ENCODE measurements at places on chromosomes 6 and 20. TPM values are rescaled to one million over a fixed set of nuclear protein-coding genes. Genes with fewer than 3 reads are reported as not detected.

PPP1R16B gene
- total RNA-seq: 0.41 TPM

F13A1 gene
- total RNA-seq: 10.1 TPM

- no peak for DNase-seq
Observed at GRCh38 chr6:3449750-3450305, 7.0 kb downstream of the SLC22A23 start.

GRCh38 chr6:130779658-130780033, 47.6 kb upstream of the SMLR1 start:
- no peak for DNase-seq

TNNC2 gene
- not detected for total RNA-seq

- no peak for DNase-seq
Observed at GRCh38 chr6:137493218-137494038, 766 bp downstream of the OLIG3 start.

DNA sequence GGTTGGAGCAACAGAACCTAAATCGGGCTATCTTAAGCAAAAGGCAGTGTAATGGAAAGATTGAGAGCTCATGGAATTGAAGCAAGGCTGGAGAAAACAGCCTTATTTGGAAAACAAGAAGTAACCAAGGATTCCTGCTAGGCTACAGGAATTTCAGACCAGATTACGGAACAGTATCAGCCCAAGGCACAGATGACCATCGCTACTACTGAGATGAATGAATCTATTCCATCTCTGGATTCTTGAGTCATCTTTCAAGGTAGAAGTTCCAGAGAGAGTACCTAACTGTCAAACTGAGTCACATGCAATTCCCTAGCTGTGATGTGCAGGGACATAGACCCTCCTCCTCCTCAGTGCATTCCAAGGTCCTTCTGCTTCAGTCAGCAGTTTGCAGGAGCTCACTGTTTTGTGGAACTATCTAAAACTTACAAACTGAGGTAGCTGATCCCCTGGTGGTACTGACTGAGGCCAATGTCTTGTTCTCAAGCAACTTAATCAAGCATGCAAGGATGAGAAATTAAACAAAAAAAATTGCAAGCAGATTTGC, 62.0 kb upstream of the SMLR1 start:
- no peak for DNase-seq

GRCh38 chr6:85640821-85641220, 1.9 kb downstream of the SYNCRIP start:
- DNase-seq: no peak

DNAJC5 gene
- 64.6 TPM for total RNA-seq

DNA sequence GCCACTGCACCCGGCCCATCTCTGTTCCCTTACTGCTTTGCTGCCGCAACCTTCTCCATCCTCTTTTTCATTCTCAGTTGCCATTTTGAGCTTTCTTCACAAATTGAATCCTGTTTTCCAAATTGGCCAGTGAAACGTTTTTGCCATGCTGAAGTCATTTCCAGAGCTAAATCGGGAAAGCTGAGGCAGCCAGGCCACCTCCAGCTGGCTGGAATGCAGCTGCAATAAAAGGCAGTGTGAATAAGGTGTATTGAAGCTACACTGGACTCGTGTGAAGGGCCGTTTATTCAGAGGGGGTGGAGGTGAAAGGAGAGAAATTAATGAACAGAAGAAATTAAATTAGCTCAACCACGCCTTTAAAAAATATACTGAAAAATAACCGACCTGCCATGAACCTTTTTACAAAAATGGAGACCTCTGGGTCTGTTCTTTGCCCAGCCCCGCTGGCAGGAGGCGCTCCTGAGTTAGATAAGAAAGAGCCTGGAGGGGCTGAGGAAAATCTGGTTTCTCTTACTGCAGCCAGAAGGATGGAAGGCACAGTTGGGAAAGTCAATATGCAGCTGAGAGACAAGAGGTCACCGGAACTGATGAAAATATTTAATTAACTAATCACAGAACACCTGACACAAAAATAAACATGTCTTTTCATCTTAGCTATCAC, 283.9 kb downstream of the FOXC1 start:
- no peak for DNase-seq

- no peak for DNase-seq
Observed at GRCh38 chr20:60467771-60468170, 509.5 kb downstream of the CDH26 start.

GRCh38 chr20:36792422-36792821, 18.9 kb upstream of the DSN1 start:
- DNase-seq: peak; percentile 69

GRCh38 chr6:21536280-21536766, 57.2 kb upstream of the SOX4 start:
- DNase-seq: no peak

GRCh38 chr6:26240157-26241032, 124.6 kb upstream of the BTN3A2 start:
- peak; percentile 79 for DNase-seq

ITPR3 gene
- total RNA-seq: 17.7 TPM

DNA sequence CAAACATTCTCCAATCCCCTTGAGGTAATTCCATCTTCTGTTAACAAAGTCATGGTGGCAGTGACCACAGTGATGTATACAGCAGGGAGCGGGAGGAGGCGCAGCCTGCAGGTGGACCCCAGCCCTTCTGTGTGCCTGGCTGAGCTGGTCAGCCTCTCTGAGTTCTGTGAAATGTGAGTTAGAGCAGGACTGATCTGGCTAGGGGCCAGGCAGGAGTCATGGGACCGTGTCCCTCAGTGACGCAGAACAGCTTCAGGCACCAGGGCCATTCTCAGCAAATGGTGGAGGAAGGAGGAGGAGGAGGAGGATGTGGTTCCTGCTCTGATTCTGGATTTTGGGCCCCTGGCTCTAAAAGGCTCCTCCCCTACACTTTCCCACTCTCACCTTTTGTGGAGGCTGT, 6.9 kb downstream of the PHACTR3 start:
- DNase-seq: no peak

GRCh38 chr6:164346631-164347030, 932.1 kb downstream of the QKI start:
- DNase-seq: no peak

ZC3H12D gene
- 0.10 TPM for total RNA-seq

GRCh38 chr6:89117211-89118108, at the start of gene SRSF12:
TSS of gene SRSF12 (minus strand) at chr6:89118071. CDS start at chr6:89117887, 184 bp downstream.
- peak; percentile 39 for DNase-seq
